ENCODE measurements at places on chromosomes 4 and X.

GRCh38 chrX:12898073-12898472 is 8.3 kb upstream of the TLR8 start:
- DNase-seq = no peak

DNA sequence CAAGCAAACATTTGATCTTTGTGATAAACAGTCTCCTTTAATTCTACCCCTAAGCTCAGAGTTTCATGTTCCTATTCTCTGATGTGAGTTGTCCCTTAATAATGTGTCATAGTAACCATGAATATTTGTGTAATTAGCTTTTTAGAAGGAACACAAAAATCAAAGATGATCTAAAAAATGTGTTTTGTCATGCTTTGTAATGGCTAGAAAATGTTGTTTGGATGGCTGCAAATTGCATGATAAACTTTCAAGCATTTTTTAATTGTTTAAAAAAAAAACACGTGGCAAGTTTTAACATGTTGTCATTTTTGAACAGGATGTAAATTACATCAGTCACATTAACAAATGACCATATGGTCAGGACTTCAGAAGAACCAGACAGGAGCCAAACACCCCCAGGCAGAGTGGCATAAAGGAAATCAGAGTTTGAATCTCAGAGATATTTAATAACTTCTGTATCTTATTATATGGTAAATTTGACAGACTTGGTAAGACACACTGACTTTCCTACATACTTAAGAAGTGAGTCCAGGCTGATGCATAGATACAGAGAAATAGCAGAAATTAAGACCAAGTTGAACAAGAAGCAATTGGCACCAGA is 223.9 kb upstream of the VEGFC start:
- no peak for DNase-seq

DNA sequence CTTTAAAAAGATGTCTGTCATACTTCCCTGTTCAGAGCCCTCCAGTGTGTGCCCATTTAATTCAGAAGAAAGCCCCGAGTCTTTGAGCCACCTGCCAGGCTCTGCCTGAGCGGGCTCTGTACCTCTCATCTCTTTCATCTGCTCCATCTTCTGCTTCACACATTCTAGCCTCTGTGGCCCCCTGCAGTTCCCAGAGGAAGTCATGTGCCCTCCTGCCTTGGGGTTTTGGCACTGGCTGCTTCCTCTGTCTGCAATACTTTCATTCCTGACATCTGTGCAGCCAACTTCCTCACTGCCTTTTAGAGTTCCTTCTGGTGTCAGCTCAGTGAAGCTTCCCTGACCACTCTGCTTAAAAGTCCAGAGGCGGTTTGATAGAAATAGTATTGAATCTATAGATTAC is 6.2 kb upstream of the STK32B start:
- no peak for DNase-seq

DNA sequence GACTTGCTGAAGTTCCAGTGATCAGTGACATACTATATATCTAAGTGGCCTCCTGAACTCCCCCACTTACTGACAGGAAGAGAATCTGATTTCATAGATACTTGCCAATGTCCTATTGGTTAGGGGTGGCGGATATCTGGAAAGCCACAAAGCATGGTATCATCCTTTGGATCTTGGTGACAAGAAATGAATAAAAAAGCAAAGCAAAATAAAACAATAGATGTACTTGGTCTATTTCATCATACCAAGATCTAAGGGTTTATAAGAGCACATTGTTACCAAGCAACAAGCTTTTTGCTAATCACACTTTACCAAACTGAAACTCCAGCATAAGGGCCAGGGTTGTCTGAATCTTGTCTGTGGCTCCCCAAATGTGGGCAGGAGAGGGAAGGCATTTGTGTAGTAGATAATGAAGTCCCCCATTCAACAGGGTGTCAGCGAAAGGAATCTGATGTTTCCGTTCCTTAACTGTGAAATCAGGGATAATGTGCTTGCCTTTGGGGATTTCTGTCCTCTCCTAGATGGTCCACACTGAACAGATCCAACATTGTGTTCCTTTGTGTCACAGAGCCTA is 125.0 kb upstream of the SMIM10 start:
- no peak for DNase-seq

GRCh38 chr4:87542734-87543312 is 13.6 kb upstream of the SPARCL1 start:
- DNase-seq = no peak

DNA sequence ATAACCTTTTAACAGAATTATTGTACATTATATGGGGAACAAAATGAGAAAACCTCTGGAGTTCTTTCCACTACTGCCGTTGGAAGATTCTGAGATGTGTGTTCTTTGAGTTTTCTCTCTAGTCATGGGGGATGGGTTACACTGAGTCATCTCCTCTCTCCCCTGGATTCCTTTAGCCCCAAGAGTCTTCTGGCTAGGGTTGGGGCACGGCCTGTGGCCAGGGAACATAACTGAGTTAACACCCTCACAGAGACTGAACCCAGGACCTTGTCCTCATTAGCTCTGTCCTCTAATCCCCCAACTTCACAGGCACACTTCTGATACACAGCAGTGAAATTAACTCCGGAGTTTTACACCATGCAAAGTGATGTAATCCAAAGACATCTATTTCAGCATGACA is 142.3 kb upstream of the F9 start:
- no peak for DNase-seq

DNA sequence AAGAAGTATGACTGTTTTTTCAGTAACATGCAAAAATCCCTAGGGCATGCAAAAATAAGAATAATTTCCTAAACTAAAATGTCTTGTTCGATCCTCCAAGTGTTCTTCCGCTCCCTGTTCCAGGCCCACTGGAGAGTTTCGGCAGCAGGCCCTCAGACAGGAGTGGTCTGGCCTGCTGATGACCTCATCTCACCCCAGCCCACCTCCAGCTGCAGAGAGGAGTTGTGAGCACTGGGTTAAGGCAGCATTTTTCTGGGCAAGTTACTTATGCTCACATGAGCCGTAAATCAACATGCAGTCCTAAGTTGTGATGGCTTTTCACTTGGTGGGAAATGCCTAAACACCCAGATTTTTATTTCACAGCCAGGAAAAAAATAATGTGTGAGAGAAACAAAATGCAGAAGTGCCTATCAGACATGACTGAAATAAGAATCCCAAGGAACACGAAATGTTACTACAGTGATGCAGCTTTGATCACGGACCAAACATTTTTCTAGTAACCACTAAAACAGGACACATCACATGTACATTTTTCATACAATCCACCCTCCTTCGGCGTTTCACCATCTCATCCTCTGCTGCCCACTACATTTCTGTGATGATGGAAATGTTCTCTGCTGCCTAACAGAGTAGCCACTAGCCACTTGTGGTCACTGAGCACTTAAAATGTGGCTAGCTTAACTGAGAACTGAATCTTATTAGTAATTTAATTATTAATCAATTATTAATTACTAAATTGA is 153.3 kb upstream of the TBL1X start:
- no peak for DNase-seq

DNA sequence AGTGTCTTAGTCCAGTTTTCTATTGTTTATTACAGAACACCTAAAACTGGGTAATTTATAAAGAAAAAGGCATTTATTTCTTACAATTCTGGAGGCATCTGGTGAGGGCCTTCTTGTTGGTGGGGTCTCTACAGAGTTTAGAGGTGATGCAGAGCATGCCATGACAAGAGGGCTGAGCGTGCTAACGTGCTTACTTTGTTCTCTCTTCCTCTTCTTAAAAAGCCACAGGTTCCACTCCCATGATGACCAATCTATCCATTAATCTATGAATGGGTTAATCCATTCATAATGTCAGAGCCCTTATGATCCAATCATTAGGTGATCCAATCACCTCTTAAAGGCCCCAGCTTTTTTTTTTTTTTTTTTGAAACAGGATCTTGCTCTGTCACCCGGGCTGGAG is 291.5 kb upstream of the GALNTL6 start:
- no peak for DNase-seq

- no peak for DNase-seq
Observed at GRCh38 chr4:12118651-12119213, 690.0 kb upstream of the HS3ST1 start.

DNA sequence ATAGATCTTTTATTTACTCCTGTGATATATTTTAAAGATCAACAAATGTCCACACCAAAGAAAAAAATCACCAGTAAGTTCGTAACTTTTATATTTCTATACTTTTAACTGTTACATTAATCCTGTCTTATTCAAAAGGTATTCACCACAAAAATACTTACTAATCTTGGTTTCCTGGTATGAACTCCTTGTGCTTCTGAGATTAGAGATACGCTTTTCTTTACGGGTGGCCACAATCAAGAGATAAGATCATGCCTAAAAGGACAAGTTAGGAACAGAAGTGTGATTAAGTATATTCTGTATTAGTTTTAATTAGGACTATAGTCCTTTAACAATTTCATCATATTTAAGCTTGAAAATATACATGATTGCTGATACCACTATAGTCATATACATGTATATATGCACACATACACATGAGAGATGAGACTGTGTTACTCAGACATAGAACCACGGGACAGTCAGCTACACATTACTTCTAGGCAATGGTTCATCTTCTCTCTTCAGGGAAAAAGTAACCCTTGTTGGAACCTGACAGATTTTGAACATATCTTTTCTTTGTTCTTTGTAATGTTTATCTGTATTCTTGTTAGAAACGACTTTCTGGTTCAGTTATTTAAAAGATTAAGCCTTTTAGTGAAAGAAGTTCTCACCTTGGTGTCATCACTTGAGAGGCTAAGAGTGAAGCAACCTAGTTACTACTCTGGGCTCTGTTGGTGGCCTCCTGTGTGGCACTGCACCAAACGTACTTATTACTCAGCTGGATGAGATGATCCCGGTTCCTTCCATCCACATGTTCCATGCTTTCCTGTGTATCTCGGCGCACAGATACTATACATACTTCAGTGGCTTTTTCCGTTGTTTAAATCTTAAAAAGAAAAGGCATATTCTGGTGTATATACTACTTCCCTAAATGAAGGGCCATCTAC is 146.1 kb downstream of the CBR4 start:
- no peak for DNase-seq

DNA sequence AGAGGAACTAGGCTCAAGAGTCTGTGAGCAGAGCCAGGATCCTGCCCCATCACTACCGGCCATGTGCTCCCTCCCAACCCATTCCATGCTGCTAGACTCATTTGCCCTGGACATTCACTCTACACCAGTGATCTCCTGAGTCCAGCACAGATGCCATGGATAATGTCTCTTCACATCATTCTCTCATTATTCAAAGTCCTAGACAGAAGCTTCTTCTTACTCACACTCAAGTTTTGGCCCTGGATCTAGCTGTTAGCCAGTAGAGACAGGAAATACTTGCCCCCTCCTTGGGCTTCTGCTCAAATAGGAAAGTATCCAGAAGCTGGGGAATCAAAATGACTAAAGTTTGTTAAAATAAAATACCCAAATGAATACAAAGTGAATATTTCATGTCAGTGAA is 266.8 kb upstream of the LDB2 start:
- no peak for DNase-seq

DNA sequence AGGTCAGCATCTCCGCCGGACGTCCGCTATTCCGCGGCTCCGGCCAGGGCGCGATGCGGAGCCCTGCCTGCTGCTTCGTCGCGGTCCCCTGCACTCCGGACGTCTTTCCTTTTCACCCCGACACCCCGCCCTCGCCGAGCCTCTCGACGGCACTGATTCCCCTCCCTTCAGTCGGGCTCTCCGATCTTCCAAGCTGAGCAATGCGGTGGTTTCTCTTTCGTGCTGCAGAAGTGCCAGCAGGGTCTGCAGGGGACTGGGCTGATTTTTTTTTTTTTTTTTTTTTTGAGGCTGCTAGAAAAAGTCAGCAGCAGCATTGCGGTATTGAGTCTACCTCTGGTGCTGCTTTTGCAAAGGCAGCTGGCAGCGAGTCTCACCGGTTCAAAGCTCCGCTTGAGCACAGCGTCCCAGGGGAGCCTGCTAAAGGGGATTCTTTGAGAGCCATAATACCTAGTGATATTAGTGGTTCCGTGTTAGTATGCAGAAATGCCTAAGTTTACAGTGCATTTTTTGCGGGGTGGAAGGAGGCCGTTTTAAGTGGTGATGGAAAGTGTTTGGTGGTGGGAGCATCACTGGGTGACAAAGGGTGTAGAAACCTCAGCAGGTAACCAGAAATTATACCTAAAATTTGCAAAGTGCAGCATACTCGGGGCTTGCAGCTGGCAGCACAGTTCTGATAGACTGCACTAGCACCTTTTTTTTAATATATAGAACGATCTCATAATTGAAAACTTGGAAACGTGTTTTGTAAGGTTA is 969 bp downstream of the STIM2 start:
- DNase-seq = peak; percentile 61

DNA sequence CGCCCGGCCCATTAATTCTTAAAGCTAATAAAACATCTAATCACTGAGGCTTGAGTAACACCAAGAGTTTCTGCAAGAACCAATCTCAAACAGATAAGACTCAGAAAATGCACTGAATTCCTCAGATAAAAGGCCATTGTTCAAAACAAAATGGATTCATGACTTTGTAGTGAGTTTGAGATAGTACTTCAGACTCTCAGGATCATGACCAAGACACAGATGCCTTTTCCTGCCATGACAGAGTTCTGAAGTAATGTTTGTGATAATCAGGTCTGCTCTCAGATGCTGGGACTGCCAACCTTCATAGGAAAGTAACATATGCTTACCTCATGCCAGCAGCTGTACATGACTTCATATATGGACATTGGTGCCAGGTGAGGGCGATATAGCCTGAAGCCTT is 54.6 kb downstream of the NIPAL1 start:
- DNase-seq = no peak

DNA sequence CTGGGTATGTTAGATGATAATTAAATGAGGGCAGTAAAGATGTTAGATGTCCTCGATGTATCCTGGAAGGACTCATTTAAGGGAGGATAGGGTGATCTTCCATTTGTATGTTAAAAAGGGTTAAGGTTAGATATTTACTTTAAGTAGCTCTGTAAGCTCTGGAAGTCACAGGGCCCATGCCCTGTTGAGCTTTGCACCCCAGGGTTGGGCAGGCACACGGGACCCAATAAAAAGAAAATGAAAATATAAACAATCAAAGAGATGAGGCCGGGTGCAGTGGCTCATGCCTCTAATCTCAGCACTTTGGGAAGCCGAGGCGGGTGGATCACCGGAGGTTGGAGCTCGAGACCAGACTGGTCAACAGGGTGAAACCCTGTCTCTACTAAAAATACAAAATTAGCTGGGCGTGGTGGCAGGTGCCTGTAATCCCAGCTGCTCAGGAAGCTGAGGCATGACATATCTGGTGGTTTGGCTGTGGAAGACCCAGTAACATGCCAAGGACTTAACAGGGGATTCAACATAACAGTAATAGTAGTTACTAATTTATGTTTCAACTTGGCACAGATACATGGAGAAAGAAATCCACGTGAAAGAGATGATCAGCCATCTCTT is 16.9 kb upstream of the PHEX start:
- no peak for DNase-seq

GRCh38 chr4:171342646-171343045 is 470.6 kb upstream of the GALNTL6 start:
- DNase-seq = no peak
